Hematopoietic multipotent progenitor cell (in vitro differentiated cells): ENCODE measurements at places on chromosomes 3 and 15.
A peak's percentile ranks its signal among the peaks of the same experiment; 100 is the strongest.

DNA sequence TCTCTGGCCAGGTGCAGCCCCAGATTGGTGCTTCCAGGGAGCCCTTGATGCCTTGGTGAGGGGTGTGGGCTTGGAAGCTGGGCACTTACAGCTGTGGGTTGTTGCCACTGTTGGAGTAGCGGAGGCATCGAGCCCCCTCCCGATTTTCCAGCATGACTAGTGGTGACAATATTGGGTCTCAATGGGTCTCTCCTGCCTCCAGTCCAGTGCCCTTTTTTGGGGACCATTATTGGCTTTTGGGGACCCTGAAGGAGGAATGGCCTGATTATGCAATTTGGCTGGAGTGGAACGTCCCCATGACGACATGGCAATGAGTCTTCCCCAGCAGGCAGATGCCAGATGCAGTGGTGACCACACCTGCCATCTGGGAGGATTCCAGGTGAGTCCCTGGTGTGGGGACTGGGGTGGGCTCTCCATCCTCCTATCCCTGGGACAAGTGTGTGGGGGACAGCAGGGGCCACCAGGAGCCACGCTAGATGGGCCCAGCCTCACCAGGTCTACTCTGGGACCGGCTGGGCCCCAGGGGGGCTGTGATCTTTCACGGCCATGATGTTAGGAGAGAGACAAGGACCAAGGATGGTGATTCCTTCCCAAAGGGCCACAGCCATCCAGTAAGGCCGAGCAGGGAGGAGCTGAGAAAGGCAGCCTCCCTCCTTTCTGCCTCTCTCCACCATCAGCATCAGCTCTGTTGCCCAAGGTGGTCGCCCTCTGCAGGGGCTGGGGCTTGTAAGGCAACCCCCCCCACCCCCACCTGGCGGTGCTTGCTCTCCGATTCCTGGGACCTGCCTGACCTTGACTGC, 196.8 kb downstream of the GOLGA6L6 start:
- DNase-seq: no peak

- no peak for DNase-seq
Measured at GRCh38 chr15:43215961-43216360, 4.9 kb downstream of the EPB42 start.

DNA sequence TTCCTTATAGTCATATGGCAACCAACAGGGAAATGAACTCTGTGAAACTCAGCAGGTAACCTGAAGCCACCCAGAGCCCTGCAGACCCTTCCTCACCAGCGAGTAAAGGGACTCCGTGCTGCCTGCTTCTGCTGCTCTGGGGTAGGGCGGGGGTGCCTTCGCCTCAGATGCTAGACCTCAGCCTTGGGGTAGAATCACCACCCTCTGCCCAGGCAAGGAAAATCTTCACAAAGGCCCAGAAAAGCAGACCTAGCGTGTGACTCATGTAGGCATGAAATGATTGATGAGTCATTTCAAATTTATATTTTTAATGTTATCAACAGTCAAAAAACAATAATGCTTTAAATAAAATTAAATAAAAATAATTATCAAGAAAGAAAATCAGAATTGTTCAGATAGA, 6.6 kb downstream of the STIMATE start:
- DNase-seq: no peak

- DNase-seq: no peak
Measured at GRCh38 chr3:47378869-47379268, 2.0 kb upstream of the PTPN23 start.

GRCh38 chr15:75532413-75533250, 46.5 kb downstream of the PTPN9 start:
- peak; percentile 34 for DNase-seq
